Tibial artery (tissue), 4 donors: ENCODE measurements at places on chromosomes 4 and X.

DNA sequence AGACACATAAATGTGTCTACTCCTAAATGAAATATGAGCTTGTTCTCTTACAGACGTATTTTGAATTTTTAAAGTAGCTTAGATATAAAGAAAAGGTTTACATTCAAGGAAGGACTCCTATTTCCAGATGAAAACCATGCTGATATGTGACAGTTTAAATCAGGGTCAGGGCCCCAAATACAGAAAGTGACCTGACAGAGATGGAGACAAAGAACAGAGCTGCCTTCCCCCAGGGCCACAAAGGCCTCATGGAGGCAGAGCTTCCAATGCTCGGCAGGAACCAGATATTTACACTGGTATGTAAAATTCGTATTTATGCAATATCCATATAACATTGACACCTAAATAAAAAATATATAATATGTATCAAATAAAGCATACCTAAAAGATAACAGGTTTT, 124.0 kb downstream of the PRDM5 start:
- DNase-seq = no peak

DNA sequence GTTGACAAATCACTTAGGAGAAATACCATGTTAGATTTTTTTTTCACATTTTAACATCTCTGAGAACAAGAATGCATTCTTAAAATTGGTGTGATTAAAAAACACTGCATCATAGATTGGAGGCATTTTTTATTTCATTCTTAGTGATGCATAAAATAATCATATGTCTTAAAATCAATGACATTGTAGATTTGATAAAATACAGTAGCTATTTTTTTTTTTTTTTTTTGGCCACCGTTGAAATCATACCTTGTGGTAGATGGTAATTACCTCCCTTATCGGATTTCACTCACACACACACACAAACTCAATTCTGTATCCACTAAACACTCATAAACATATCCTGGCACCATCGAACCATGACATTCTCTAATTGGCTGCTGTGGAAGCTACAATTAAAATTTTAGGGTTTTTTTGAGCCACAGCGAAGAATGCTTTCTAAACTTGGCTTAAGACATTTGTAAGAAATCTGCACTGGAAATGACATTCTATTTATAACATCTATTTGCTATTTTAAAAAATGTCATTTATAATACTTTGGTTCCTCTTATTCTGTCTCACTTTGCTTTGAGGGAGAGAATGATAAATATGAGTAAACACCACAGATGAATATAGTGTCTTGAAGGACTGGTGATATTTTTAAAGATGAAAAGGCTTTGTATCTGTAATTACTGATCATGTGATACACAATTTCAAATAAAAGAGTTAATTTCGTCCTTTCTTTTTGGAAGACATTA, 60.1 kb downstream of the CCSER1 start:
- DNase-seq = no peak

GRCh38 chrX:47637546-47638195, 7.9 kb upstream of the CFP start:
- DNase-seq = peak; percentile 38

DNA sequence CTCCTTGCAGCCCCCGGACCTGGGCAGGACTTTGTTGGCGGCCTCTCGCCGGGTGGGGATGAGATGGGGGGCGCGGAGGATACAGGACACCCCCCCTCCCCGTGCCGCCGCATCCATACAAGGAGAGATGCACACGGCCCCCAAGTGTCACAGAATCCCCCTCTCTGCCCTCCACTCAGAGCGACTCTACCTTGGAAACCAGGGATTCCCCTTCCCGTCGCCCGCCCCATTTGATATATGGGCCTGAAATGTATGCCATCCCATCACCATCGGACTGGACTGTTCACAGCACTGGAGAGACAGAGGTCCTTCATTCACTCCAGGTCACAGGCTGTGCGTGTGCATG, 426 bp downstream of the PORCN start:
- no peak for DNase-seq

GRCh38 chrX:123173833-123174232, 10.2 kb upstream of the GRIA3 start:
- no peak for DNase-seq
